ENCODE measurements at places on chromosomes 13 and 19. TPM values are rescaled to one million over a fixed set of nuclear protein-coding genes. Genes with fewer than 3 reads are reported as not detected.
A peak's percentile ranks its signal among the peaks of the same experiment; 100 is the strongest.

GRCh38 chr13:27730191-27730590 lies 62.1 kb upstream of the GSX1 start:
- no peak overlapping the region for H3K27ac ChIP-seq
- no peaks in the 10 kb centered on the region for H3K27me3 ChIP-seq
- no peaks in the 10 kb centered on the region for H3K36me3 ChIP-seq
- peak; percentile 6 for DNase-seq
- H3K4me1 ChIP-seq: peaks cover 21% of the 10 kb centered on the region
- no peak overlapping the region for H3K4me3 ChIP-seq

- H3K27ac ChIP-seq: peak overlapping the region; percentile 17
- DNase-seq: peak; percentile 42
- H3K27me3 ChIP-seq: peaks cover 9% of the 10 kb centered on the region
- peaks cover 65% of the 10 kb centered on the region for H3K4me1 ChIP-seq
- peaks cover 11% of the 10 kb centered on the region for H3K36me3 ChIP-seq
- no peak overlapping the region for H3K4me3 ChIP-seq
Measured at GRCh38 chr19:53874606-53874990, 6.9 kb downstream of the MYADM start.

DNA sequence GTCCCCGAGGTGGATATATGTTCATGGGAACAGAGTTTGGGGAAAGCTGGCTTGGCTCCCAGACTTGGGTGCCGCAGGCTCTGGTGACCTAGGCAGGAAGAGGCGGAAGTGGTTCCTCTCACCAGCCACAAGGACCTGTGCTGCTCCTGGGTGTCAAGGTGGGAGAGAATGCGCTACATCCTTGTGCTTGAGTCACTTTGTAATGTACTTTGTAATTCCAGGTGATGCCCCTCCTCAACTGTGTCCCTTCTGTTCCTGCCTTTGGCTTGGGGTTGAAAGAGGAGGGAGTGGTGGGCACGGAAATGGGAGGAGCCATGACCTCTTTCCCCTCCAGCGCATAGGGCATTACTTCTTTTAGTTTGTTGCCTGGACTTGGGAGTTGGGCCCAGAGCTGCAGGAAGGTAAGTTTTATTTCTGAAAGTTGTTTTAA lies 10.9 kb downstream of the GARRE1 start:
- no peaks in the 10 kb centered on the region for H3K36me3 ChIP-seq
- H3K4me3 ChIP-seq: no peak overlapping the region
- H3K27me3 ChIP-seq: no peaks in the 10 kb centered on the region
- H3K4me1 ChIP-seq: peaks cover 69% of the 10 kb centered on the region

The SHISA2 gene
- not detected for polyA plus RNA-seq

GRCh38 chr19:30046522-30046921 lies 104.5 kb downstream of the URI1 start:
- no peak overlapping the region for H3K27ac ChIP-seq
- H3K27me3 ChIP-seq: no peaks in the 10 kb centered on the region
- H3K4me1 ChIP-seq: no peaks in the 10 kb centered on the region
- no peak overlapping the region for H3K4me3 ChIP-seq
- no peak for DNase-seq

The ZIC2 gene
- polyA plus RNA-seq: not detected

DNA sequence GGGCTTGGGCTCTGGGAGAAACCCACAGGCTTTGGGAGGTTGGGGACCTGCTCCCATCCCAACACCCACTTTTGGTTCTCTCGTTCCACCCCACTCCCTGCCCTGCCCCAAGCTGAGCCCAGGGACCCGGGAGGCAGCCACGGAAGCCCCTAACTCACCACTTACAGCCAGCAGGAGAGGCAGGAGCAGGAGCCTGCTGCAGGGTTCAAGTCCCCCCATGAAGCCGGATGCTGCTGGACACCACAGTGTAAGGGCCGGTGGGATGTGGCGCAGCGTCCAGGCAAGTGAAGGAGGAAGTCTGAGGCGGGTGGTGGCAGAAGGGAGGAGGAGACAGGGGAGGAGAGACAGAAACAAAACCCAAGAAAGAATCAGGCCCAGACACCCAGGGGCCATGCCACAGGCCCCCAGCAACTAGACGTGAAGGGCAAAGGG lies at the start of gene TYROBP:
Gene TYROBP (minus strand): TSS at position 286 of the 432 bp plus-strand sequence. CDS start 67 bp downstream, at position 219.
- no peaks in the 10 kb centered on the region for H3K27me3 ChIP-seq
- no peaks in the 10 kb centered on the region for H3K36me3 ChIP-seq
- H3K4me3 ChIP-seq: no peak within 1 kb of the TSS
- peaks cover 29% of the 10 kb centered on the region for H3K4me1 ChIP-seq
- no peak for DNase-seq

The MAP4K1 gene
- 142 TPM for polyA plus RNA-seq

- no peaks in the 10 kb centered on the region for H3K4me1 ChIP-seq
- no peak overlapping the region for H3K4me3 ChIP-seq
- DNase-seq: no peak
- no peaks in the 10 kb centered on the region for H3K27me3 ChIP-seq
- no peak overlapping the region for H3K27ac ChIP-seq
- no peaks in the 10 kb centered on the region for H3K36me3 ChIP-seq
Measured at GRCh38 chr13:110124201-110124940, 182.6 kb downstream of the COL4A1 start.

GRCh38 chr13:86591862-86592261 lies 792.6 kb upstream of the SLITRK6 start:
- no peaks in the 10 kb centered on the region for H3K4me1 ChIP-seq
- no peak overlapping the region for H3K4me3 ChIP-seq
- no peak for DNase-seq
- no peak overlapping the region for H3K27ac ChIP-seq
- H3K36me3 ChIP-seq: no peaks in the 10 kb centered on the region

GRCh38 chr13:85864963-85865530 lies 65.8 kb upstream of the SLITRK6 start:
- no peaks in the 10 kb centered on the region for H3K4me1 ChIP-seq
- H3K36me3 ChIP-seq: no peaks in the 10 kb centered on the region
- H3K4me3 ChIP-seq: no peak overlapping the region
- H3K27ac ChIP-seq: no peak overlapping the region
- H3K27me3 ChIP-seq: no peaks in the 10 kb centered on the region

- H3K36me3 ChIP-seq: no peaks in the 10 kb centered on the region
- peak overlapping the region; percentile 10 for H3K27ac ChIP-seq
- no peak overlapping the region for H3K4me3 ChIP-seq
- H3K4me1 ChIP-seq: peaks cover 33% of the 10 kb centered on the region
- no peaks in the 10 kb centered on the region for H3K27me3 ChIP-seq
- DNase-seq: no peak
Measured at GRCh38 chr13:106570299-106570852, 2.4 kb upstream of the ARGLU1 start.

DNA sequence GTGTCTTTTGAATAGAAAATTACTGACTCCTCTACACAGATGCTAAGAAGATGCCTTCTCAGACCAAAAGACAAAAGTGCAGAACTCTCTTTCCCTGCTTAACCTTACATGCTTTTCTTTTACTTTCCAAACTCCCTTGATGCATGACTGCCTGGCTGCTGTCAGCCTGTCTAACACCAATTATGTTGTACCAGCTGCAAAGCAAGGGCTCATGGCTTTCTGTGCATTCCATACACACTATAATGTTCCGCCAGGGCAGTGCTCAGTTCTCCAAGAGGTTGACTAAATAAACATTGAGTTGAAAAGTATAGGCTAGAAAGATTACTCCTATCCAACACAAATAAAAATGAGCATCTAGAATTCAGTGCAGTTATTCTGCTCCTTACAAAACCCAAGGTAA lies 330.4 kb upstream of the NBEA start:
- H3K4me1 ChIP-seq: no peaks in the 10 kb centered on the region
- no peak overlapping the region for H3K4me3 ChIP-seq
- H3K27ac ChIP-seq: no peak overlapping the region
- no peak for DNase-seq
- no peaks in the 10 kb centered on the region for H3K36me3 ChIP-seq
- no peaks in the 10 kb centered on the region for H3K27me3 ChIP-seq

GRCh38 chr13:72643311-72643989 lies 84.0 kb downstream of the MZT1 start:
- no peak overlapping the region for H3K4me3 ChIP-seq
- no peaks in the 10 kb centered on the region for H3K36me3 ChIP-seq
- no peak for DNase-seq
- H3K27ac ChIP-seq: no peak overlapping the region
- H3K4me1 ChIP-seq: no peaks in the 10 kb centered on the region

The CLEC17A gene
- 0.20 TPM for polyA plus RNA-seq

DNA sequence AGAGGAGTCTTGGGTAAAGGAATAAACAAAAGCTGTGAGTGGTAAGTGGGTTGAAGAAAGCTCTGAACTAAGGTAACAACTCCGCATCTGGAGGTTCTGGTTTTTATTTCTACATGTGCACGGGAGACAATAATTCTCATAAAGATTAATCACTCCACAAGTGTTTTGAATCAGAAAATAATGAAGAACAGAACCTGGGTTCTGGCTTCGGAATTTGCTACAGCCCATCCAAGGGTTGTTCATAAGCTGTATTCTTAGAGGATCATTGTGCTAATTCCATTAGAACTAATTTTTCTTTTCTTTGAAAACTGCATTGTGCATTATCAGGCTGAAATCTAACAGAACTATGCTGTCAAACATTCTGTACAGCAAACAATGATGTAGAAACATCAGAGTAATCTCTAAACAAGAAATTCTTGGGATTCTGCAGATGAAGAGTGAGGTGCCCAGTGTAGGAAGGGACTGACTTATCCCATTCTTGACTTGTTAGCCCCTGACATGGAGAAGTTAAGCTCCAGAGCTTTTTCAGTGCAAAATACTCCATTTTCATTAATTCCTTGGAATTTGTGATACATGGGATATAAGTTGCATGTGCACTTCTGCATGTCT lies 368.2 kb downstream of the COG6 start:
- peaks cover 15% of the 10 kb centered on the region for H3K4me1 ChIP-seq
- no peak overlapping the region for H3K4me3 ChIP-seq
- no peaks in the 10 kb centered on the region for H3K36me3 ChIP-seq
- H3K27me3 ChIP-seq: no peaks in the 10 kb centered on the region

DNA sequence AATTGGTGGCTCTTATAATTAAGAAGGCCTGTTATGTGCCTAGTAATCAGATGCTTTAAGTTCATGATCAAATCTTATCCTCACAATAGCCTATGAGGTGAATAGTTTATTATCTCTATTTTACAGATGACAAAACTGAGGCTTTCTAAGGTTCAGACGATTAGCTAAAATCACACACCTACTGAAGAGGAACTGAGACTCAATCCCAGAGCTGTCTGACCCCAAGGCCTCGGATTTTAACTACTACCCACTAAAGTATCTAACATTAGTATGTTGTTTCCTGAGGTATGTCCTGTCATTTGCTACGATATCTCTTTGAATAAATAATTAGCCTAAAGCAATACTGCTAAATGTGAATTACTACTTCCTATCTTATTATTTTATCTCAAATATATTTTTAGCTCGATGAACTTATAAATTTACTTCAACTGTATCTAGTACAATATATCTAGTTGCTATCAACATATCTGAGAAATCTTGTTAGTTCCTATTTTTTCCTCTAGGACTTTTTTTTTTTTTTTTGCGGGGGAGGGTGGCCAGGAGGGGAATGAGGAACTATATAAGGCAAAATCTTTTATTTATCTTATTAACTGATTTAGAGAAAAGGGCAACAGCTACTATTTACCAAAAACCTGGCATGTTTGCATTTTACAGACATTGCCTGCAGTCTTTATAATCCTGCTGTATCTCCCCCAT lies 118.5 kb downstream of the ABCC4 start:
- no peaks in the 10 kb centered on the region for H3K36me3 ChIP-seq
- no peak overlapping the region for H3K4me3 ChIP-seq
- H3K4me1 ChIP-seq: peaks cover 56% of the 10 kb centered on the region
- H3K27ac ChIP-seq: no peak overlapping the region
- no peaks in the 10 kb centered on the region for H3K27me3 ChIP-seq

GRCh38 chr13:106691341-106691740 lies 123.4 kb upstream of the ARGLU1 start:
- H3K4me1 ChIP-seq: no peaks in the 10 kb centered on the region
- no peak overlapping the region for H3K4me3 ChIP-seq
- no peak for DNase-seq
- H3K27ac ChIP-seq: no peak overlapping the region
- H3K27me3 ChIP-seq: no peaks in the 10 kb centered on the region

DNA sequence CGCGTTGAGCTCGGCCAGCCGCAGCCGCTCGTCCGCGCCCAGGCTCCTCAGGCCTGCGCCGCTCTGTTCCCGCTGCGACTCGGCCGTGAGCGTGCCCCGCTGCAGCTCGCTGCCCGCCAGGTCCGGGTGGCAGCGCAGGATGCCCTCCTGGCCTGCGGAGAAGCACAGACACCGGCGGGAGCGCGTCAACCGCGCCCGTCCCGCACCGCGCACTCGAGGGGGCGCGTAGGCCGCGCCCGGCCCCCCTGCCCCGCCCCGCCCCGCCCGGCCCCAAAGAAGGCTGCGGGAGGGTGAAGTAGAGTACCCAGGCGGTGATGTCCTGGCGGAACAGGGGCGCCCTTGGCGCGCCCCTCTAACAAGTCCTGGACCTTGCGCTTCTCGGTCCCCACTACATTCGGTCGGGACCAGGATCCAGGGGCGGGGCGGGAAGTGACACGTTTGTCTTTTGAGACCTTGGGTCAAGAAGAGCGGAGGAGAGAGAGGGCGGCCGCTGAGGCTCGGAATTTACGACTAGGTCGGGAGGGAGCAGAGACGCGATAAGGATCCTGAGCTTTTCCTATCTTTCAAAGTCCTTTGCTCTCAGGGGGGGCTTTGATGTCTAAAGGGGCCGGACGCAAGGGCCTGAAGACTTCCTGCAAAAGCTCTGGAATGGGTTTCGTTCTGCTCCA lies 9.3 kb upstream of the CDX2 start:
- peaks cover 15% of the 10 kb centered on the region for H3K27me3 ChIP-seq
- H3K4me3 ChIP-seq: no peak overlapping the region
- no peaks in the 10 kb centered on the region for H3K36me3 ChIP-seq
- no peak for DNase-seq

DNA sequence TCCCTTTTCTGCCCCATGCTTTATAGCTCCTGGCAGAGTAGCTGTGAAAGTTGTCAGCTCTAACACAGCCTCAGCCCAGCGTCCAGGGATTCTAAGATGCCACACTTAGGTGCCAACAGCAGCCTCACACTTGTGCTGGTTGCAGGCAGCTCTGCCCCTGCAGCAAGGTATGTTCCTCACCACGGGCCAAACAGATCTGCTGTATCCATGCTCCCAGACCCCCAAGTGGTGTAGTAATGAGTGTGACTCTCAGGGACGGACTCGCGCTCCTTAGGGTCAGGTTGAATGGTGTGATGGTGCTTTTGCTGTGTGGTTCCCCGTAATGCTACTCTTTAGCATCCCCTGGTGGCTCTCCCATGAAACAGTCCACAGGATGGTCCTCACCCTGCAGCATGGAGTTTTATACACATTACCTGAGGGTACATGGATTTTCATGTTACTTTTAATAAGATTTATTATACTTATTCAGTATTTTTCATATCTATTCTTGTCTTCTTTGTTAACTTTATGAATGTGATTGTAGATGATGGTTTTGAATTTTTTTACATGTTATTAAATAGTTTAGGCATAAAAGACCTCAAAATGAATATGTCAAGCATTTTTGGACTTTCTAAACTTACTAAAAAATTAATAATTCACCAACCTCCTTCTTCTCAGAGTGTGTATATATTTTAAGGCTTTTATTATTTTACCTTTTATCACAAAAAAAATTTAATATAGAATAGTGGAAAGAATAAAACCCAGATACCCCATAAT lies 232.5 kb downstream of the SLC7A1 start:
- no peak overlapping the region for H3K27ac ChIP-seq
- peaks cover 4% of the 10 kb centered on the region for H3K4me1 ChIP-seq
- peak; percentile 39 for DNase-seq
- H3K36me3 ChIP-seq: no peaks in the 10 kb centered on the region
- no peaks in the 10 kb centered on the region for H3K27me3 ChIP-seq
- H3K4me3 ChIP-seq: no peak overlapping the region

- H3K4me1 ChIP-seq: no peaks in the 10 kb centered on the region
- H3K36me3 ChIP-seq: no peaks in the 10 kb centered on the region
- no peak overlapping the region for H3K27ac ChIP-seq
- H3K27me3 ChIP-seq: no peaks in the 10 kb centered on the region
- DNase-seq: no peak
Measured at GRCh38 chr13:93765062-93765461, 538.5 kb downstream of the GPC6 start.

Data from CD4-positive, alpha-beta memory T cell (primary cell).